Tongue (tissue), 3 donors: ENCODE measurements at places on chromosomes 5 and 9.

DNA sequence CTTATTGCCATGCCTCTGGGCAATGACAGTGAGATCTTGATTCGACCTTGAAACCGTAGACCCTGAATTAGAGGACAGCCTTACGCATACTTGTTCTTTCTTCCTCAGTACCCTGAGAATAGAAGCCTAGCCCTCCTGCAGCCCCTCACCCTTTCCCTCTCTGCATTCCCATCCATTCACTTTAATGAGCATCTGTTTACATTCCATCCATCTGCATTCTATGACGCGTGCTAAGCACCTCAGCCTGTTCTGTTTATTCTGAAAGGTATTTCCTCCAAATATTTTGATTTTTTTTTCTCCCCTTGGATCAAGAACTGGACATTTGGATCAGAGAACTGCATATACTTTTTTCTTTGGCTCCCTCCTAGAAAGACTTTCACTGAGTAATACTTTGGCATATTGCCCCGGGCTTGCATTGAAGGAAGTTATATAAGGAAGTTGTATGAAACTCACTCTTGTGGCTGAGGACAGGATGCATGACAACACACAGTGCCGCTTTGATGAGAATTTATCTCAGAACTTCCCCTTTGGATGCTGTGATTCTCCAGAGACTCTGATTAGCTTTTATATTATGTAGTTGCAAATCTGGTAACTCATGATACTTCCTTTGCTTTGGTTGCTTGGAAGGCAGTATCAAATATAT, 15.7 kb downstream of the TMEM8B start:
- peak; percentile 94 for DNase-seq

DNA sequence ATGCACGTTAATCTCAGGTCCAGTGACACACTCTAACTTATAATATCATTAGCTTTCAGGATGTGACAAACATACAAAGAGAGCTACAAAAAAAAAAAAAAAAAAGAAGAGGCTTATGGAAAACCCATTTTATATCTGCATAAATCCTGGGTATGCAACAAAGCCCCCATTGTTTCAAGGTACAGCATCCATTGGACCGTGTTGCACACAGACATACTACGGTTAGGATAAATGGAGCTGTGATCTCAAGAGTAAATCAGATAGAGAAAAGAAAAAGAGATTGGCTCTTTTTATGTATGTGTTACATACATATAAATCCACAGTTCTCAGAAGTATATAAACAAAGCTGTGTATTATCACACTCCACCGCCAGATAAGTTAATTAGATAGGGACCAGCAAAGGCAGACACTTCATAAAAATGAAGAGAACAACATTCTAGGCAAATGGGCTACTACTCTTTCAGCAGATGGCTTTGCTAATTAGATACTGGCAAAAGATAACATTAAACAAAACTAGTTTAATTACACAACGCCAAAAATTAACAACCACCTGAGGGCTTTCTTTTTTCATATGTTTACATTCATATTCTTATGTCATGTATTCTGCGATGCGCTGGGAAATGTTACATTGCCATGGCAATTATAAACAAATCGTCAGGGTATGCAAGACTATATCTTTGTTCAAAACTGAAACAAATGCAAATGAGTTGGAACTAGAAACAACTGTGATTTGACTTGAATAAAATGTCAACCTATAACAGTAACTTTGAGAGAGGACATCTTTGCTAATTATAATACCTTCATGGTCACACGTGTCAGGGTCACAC, 304.2 kb downstream of the SEMA5A start:
- DNase-seq, result peak; percentile 9

DNA sequence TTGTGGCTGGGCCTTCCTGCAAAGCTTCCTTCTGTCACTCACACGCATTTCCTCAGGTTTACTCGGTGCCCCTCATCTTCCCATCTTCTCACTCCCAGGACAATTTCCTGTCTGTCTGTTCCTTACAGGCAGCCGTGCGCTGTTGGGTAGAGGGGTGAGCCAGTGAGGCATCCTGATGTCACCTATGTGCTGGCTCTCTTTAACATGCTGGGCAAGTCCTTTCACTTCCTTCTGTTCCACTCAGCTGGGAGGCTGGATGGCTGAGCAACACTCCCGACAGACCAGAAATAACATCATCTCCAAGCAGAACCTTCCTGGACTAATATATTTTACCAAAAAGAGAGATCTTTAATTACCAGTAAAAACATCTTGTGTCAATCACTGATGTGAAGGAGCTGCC, 103.0 kb downstream of the HSD17B3 start:
- DNase-seq, result no peak

GRCh38 chr9:118570066-118570465, 799.2 kb downstream of the BRINP1 start:
- no peak for DNase-seq

DNA sequence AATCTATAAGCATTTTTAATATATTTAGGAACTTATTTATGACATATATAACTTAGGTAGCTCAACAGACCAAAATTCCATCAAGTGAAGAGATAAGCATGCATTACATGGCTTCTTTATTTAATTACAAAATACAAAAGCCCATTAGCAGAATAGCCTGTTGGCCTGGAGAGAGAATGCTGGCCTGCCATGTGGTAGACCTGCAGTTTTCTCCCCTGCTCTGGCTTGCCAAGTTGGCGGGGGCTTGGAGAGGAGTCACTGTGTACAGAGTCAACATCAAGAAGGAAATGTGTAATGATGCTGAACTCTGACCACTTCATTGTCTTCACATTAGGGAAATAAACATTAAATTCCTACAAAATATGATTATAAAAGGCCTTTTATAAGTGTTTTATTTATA, 69.8 kb upstream of the CNTLN start:
- no peak for DNase-seq

- peak; percentile 20 for DNase-seq
These were observed 96.7 kb upstream of the GRHPR start for GRCh38 chr9:37325778-37326177.

GRCh38 chr9:133513214-133514100, 11.3 kb downstream of the MYMK start:
- peak; percentile 70 for DNase-seq

- no peak for DNase-seq
These were observed 1387.2 kb upstream of the ACO1 start for GRCh38 chr9:30997291-30997690.

GRCh38 chr5:89401012-89401411, 518.0 kb upstream of the MEF2C start:
- DNase-seq, result no peak

- no peak for DNase-seq
These were observed 19.3 kb downstream of the ABHD17B start for GRCh38 chr9:71891557-71892189.

DNA sequence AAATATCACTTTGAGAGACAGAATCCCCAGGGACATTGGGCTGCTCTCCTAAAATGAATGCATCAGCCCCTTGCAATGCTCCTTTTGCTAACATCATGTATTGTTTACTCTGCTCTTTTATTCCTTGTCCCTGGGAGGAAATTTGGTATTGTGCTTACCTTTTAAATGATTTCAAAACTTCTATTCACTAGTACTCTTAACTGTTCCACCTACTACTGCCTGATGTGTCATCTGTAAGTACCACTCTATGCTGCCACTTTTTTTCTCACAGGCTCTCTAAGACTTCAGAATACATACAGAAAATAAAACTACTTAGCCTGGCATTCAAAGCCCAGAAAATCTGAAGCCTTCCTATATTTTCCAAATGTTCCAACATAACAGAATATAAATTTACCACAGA, 667.2 kb downstream of the BRINP1 start:
- DNase-seq, result no peak

DNA sequence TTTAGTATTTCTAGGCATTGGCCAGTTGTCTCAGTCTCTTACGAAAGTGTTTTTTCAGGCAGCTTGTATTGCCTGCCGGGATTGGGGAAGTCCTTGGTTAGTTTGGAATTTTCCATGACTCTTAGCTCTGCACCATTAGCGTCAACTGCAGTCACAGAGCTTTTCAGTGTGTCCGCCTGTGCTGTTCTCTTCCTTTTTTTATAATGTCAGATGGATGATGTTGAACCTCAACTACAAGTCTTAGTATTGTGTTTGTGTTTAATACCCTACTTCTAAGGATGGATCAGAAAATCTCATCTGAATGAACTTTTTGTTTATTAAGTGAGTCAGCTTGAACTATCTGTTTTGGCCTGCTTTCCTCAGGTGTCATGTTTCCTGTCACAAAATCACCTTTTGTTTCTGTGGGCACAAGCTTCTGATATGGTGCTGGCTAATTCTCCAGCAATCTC, 33.1 kb downstream of the ATP6V0E1 start:
- peak; percentile 56 for DNase-seq

DNA sequence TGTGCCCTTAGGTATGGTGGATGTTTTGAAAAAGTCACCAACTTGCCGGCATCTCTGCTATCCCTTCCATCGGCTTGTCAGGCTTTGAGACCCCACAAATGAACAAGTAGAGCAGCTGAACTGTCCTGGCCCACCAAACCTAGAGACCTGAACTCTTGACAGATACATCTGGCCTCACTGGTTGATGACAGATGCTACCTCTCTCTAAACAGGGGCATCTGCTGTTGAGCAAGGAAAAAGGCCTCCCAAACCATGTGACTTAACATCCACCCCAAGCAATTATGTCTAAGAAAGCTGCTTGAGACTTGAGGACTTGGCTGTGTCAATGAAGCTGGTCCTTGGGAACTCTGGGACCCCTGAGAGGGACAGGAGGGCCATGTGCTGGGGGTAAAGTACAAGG, 2.3 kb downstream of the CCNI2 start:
- no peak for DNase-seq

GRCh38 chr5:10511741-10512640, 51.9 kb upstream of the ANKRD33B start:
- no peak for DNase-seq

GRCh38 chr5:98929710-98930298, 997 bp upstream of the CHD1 start:
- peak; percentile 26 for DNase-seq

- DNase-seq, result no peak
These were observed 68.9 kb downstream of the LURAP1L start for GRCh38 chr9:12843735-12844134.

- DNase-seq, result peak; percentile 74
These were observed 9.3 kb upstream of the ROPN1L start for GRCh38 chr5:10432059-10433008.

DNA sequence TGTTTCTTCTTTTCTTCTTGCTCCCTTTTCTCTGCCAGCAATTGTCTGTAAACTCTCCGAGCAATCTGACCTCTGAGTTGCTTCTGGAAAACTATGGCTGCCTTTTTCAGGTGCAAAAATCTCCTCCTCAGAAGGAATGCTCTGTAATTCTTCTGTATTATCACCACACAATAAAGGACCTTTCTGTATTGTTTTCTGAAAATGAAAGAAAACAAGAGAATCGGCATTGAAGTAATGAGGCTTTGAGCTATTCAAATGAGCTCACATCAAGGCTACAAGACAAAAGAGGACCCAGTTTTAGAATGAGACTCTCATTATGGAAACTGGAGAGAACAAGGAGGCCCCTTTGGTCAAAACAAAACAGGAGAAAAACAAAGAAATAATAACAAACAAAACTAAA, 86.2 kb upstream of the RETREG1 start:
- no peak for DNase-seq

GRCh38 chr5:95042037-95042436, 242.9 kb downstream of the MCTP1 start:
- no peak for DNase-seq

- DNase-seq, result no peak
These were observed 241.1 kb downstream of the GADD45G start for GRCh38 chr9:89845862-89846261.

- DNase-seq, result peak; percentile 25
These were observed 539.7 kb downstream of the ACTL7B start for GRCh38 chr9:108316066-108316465.

GRCh38 chr9:87540444-87541105, 42.9 kb downstream of the DAPK1 start:
- no peak for DNase-seq

- peak; percentile 15 for DNase-seq
These were observed 29.8 kb downstream of the CORO2A start for GRCh38 chr9:98162613-98163012.

DNA sequence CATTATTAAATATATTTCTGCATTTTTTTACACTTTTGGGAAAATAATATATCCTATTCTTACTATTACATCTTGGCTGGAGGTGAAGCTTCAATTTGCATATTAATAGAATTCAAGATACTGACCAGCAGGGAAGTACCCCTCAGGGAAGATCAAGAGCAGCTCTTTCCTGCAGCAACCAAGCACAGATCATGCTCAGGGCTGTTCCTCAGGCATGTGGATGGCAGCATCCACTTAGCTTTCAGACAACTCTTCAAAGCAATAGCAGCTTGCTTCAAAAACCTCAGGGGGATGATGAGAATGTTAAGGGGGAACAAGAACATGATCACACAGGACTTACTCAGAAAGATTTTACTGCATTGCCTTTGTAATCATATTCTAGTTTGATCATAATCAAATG, 731.8 kb downstream of the SEMA5A start:
- no peak for DNase-seq

GRCh38 chr5:73862796-73863195, 236.8 kb downstream of the ARHGEF28 start:
- DNase-seq, result no peak

GRCh38 chr5:68046445-68046844, 169.1 kb upstream of the PIK3R1 start:
- no peak for DNase-seq

DNA sequence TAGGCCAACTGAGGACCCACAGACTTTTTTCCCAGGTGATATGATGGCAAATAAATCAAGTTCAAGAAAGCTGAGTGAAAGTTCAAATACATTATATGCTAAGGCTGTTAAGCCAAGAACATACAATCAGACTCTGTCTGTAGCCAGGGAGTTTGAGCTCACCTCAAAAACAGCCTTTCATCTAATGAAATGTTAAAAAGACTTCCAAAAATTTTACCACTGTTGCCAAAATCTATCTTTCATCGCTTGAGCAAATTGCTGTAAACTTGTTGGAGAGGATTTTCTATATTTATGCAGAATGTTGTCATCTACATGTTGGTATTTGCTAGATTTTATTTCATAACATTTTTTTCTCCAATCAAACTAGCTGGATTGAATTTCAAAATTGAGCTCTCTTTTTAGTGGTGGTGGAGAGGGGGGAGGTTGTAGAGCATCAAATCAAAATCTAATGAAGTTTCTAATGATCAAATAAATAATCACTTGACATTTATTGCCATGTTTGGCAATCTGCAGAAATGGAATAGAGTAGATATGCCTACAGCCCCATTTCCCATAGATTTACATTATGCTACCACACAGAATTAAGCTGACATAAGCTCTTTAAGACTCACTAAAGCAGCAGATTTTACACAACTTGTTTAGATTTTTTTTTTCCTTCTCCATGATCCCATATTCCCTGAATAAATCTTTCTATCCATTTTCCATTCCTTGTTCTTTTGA, 828.9 kb upstream of the ZNF608 start:
- DNase-seq, result peak; percentile 25
